ENCODE measurements at places on chromosomes 5 and 9.

GRCh38 chr5:44022622-44023021 is 366.6 kb downstream of the FGF10 start:
- no peak for DNase-seq

GRCh38 chr5:125037020-125037419 is 290.6 kb upstream of the ZNF608 start:
- DNase-seq: no peak

DNA sequence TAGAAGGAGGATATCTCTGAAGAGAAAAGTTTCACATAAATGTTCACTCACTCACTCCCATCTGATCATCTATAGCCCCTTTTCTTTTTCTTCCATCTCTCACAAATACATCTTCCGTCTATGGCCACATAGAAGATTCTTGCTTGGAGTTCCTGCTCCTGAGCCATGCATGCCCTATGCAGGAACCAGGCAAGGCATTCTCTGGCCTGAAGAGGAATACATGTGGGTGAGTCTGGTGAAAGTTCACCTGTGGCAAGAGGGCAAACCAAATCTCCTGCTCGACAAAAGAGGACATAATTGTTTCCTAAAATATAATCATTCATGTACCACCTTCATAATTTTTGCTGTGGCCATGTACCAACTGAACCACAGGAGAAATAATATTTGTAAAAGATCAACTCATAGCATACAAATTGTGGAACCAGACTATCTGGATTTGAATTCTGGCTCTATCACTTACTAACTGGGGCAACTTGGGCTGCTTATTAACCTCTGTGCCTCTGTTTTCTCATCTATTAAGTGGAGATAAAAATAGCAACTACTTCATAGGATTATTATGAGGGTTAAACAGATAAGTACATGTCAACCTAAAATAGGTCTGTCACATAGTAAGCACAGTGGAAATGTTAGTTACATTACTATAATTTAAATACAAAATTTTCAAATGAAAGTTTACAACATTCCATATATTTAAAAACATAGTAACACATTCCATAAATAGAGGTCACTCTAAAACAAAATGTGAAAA is 121.2 kb upstream of the NFIB start:
- no peak for DNase-seq

- no peak for DNase-seq
Observed at GRCh38 chr9:6305954-6306563, 22.1 kb upstream of the TPD52L3 start.

DNA sequence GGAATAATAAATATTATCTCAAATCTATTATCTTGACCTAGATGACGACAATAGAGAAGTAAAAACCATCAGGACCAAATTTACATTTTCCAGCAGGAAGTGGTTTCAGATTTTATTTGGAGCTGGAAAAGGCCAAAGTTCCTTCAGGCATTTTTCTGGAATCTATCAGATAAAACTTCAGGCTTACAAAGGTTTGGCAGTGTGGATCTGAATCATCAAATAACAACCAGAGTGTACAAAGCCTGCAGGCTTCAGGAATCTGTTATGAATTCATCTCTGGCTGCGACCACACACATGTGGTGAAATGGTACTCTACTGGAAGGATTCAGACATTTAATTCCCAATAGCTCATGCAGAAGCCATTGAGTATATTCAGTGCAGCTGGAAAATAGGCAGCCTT is 726.4 kb upstream of the GRAMD2B start:
- no peak for DNase-seq

DNA sequence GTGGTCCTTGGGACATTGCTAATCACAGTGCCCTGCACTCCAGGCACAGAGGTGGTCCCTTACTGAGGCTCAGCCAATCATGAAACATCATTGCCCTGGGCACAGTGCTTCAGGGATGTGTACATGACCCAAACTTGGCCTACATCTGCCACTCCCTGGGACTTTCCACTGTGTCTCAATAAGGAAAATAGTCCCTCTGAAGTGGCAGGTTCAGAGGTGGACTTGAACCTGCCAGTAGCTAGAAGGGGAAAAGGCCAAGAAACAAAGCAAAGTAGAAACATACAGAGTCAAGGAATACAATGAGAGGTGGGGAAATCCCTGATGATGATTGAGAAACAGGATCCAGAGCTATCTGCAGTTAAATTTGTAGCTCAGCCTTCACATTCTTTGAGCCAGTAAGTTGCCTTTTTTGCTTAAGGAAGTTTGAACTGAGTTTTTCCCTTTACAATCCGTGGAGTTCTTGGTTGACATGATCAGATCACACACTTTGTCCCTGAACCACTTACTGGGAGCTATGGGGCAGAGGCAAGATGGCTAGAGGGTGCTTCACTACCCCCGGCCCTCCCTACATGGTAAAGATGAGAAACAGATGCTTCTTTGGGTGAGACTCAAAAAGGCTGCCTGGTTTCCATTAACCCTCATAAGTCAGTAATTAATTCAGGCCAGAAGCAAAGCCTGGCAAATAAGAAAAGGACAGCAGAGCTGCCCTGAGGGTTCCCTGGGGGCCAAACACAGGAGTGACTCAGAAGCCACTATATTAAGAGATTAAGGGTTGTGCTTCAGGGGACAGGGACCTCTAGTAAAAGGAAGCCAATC is 57.6 kb downstream of the SH3TC2 start:
- no peak for DNase-seq

DNA sequence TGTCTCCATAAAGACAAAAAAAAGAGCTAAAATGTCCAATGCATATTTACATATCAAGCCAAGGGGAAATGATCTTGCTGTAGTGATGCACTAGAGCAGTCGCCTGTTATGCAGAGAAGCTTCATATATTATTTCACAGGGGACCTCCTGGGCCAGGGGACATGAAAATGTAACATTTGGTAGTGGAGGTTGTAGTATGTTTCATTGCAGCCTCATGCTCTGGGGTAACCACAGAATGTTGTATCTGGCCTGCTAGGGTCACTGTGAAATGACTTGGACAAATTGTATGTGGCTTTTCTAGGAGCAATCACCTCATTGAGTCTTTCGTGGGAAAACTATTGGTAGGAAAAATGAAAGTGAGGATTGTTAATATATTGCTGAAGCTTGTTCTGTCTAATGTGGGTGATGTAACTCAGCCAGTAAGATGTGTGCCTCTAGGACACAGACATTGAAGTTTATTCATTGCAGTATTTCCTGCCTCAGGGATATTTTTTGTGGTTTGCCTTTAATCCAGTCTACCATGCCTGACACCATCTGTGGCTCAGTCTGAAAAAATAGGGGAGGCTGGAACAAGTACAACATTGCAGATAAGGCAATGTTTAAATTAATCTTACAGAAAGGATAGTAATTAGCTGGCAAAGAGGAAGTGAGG is 430.8 kb upstream of the TNC start:
- no peak for DNase-seq

GRCh38 chr9:15873573-15874177 is 320.8 kb downstream of the CCDC171 start:
- no peak for DNase-seq

GRCh38 chr5:14581891-14582796 is 552 bp downstream of the OTULINL start:
- peak; percentile 72 for DNase-seq

GRCh38 chr5:33828626-33829308 is 63.0 kb downstream of the ADAMTS12 start:
- DNase-seq: no peak

DNA sequence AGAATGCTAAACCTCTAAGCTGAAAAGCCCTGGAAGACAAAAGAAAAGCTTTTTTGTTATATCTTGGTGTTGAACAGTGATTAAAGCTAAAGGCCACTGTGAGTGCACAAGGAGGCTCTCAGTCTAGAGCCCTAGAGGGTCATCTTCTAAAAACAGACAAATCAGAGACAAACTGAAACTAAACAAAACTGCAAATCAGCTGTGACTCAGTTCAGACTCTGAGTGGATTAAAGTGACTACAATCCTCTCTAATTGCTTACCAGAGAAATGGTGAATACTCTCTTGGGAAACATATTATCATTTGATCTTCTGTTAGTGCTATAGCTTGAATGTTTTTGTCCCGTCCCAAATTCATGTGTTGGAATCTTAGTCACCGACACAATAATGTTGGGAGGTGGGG is 491.9 kb downstream of the CDH18 start:
- DNase-seq: no peak

- no peak for DNase-seq
Observed at GRCh38 chr5:136666970-136667620, 301.8 kb upstream of the TRPC7 start.

- no peak for DNase-seq
Observed at GRCh38 chr9:121160025-121160424, 41.6 kb downstream of the RAB14 start.

GRCh38 chr5:115949096-115949495 is 13.2 kb upstream of the LVRN start:
- DNase-seq: no peak

DNA sequence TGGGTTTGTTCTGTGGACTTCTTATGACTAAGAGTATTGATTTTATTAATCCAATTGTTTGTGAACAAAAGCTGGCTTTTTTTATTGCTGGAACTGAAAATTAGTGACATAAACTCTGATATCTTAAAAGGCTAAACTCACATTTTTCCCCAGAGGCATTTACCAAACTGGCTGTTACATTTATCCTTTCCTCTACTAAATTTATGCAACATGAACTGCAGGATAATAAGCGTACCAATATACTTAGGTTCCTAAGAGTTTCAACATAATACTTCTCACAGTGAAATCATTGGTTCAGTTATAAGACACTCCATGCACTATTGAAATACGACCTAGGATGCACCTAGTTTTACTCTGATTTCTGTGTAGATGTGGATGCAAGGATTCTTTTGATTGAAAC is 560.8 kb upstream of the WWC1 start:
- no peak for DNase-seq

DNA sequence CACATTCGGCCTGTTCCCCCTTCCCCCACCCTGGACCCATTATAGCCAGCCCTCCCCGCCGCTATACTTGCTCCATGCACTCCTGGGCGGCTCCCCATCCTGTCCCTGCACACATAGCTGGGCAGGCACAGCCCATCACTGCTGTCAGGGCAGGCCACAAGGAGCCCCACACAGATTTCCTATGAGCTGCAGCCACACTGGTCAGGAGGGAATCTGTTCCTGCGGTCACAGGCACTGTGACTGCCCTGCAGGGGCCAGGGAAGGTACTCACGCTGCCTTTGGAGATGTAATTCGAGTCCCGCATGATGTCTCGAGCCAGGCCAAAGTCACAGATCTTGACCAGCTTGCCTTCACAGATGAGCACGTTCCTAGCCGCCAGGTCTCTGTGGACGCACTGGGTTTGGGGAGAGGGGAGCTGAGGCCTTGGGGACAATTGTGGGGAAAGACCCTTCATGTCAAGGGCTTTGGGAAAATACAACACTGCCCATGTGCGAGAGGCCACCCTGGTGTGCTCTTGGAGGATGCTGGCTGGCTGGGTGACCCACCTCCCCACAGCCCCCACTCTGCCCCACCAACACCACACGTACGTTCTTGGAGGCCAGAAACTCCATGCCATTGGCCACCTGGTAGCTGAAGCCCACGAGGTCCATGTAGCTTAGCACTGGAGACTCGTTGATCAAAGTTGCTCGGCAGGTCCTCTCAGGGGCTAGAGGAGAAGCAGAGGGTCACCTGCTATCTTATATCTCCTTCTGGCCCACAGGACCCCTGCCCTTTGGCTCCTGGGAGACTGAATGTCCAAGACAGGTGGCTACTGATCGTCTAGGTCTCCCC is 34.5 kb upstream of the CSF1R start:
- no peak for DNase-seq

DNA sequence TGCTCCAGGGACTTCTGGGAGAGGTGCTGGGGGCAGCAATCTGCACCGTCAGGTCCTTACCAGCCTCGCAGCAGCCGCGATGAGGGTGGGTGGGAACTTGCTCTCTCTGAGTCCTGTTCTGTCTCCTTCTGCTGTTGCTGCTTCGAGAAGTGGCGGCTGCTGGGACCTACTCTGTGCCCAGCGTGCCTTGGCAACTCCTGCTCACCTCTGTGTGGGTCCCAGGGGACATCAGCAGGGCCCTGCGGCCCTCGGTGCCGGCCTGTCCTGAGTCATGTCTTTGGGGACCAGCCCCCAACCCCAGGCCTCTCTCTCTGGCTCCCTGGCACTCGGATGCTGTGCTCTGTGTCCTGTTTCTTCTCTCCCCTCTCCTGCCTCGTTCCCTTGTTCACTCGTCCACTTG is 49.5 kb downstream of the KCNT1 start:
- DNase-seq: no peak

DNA sequence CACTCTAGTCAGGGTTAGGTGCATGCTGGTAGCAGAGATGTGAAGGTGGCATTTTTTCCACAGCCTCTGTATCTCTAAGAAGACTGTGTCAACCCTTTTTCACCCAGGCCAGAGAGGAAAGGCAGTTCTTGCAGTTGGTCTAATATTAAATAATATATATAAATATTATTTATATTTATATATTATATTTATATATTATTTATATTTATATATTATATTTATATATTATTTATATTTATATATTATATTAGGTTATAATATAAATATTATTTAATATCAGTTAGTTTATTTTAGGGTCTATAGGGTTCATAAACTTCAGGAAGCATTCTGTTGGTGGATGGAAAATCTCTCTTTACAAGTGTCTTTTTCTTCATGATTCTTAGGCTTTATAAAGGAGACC is 218.6 kb upstream of the DMRTA1 start:
- no peak for DNase-seq

GRCh38 chr5:95907067-95907705 is 54.5 kb downstream of the ELL2 start:
- DNase-seq: no peak

GRCh38 chr5:129460672-129460935 is 506 bp downstream of the ADAMTS19 start:
- DNase-seq: no peak

DNA sequence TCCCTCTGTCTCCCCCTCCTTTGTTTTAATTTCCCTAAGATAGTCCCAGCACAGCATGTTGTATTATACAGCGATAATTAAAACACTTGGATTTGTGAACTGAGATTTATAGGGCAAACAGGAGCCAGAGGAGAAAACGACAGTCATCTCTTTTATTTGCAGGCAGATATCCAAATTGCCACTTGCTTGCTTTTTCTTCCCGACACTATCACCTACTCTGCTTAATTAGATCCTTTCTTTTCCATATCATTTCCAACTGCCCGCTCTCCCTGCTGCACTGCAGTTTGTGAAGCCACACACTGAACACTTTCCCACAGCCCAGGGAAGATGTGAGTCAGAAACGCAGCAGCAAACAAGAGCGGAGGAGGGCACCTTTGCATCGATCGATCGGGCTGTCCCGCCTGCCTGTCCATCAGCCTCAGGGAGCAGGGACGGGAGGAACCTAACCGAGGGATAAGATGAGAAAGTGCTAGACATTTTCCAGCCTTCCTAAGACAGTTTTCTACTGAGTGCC is 35.8 kb upstream of the SPRY4 start:
- DNase-seq: no peak

- DNase-seq: no peak
Observed at GRCh38 chr9:136759001-136759400, 958 bp upstream of the LCN8 start.

DNA sequence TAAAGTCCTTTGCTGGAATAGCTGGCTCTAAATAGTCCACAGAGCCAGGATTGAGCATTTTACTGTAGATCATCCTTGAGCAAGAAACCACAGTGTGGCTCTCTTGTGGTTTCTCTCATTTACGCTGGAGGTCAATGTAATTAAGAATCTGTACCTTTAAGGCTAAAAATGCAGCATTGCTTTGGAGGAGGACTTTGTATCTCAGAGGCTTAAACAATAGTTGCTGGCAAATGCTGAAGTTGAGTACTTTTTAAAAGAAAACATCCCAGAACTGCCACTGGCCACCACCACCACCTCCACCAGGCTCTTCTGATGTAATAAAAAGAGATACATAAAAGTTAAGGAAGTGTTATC is 177.3 kb upstream of the ADAMTSL1 start:
- DNase-seq: no peak

GRCh38 chr9:113463418-113464285 is at the start of gene RGS3:
Gene RGS3 (plus strand): TSS chr9:113463727. CDS start chr9:113463803, 76 bp downstream.
- no peak for DNase-seq

Measured in stimulated activated CD4-positive, alpha-beta T cell treated with anti-CD3 and anti-CD28 coated beads, Interleukin-4, amount 100 ng/mL, for 48 hours (primary cell).